ENCODE measurements at places on chromosomes 5 and 9.

DNA sequence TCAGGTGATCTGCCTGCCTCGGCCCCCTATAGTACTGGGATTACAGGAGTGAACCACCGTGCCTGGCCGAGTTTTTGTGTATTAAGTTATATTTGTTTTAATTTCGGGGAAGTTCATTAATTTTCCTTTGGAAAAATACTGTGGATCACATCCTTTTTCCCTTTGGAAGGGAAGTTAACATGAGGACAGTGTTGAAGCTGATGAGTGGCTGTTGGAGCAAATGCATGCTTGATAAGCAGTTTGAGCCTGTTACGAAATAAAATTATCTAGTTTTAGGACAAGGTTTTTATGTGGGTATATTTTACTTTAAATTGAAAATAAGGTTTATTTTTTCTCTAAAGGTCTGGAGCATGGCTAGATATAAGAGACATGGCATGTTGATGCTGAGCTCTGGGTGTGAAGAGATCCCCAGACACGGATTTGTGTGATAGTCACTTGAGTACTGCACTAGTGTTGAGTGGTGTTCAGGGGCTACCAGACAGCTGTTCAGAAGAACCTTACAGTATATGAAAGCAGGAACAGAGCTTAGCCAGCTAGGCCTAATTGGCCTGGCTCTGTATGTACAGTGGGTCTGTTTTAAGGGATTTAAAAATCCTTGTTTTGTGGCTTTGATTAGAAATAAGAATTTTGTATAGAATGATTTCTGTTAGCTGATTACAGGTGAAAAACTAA lies 17.4 kb downstream of the LMNB1 start:
- DNase-seq = no peak

DNA sequence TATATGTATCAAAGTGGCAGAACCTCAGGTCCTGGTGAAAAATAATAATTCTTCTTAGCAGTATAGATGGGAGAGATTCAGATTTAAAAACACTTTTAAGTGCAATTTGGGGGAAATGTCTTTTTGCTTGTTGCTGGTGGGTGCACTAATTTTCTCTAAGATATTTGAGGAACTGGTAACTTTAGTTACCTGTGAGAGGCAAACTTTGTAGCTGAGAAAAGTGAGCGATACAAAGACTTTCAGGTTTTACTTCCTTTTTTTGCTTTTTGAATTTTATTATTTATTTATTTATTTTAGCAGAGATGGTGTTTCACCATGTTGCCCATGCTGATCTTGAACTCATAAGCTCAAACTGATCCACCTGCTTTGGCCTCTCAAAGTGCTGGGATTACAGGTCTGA lies 303.1 kb upstream of the PTGER4 start:
- no peak for DNase-seq

GRCh38 chr5:10588109-10588775 lies 24.4 kb downstream of the ANKRD33B start:
- no peak for DNase-seq

- DNase-seq = no peak
These were observed 939 bp downstream of the GOLGA1 start for GRCh38 chr9:124939944-124940343.

DNA sequence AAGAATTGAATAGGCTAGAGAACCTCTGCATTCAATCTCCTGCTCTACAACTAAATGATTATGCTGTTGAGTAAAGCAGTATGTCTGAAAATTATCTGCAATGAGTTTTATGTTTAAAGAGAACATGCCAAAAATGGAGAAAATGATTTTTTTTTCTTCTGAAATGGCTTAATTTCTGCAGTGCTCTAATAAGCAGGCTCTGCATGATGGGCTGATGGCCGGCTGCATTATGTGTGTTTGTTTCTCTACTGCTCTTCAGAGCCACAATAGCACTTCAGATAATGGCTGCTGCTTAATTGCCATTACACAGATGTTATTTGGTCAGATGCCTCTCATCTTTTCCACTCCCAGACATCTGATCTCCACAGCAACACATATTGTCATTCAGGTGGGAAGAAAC lies 286.4 kb upstream of the DMAC1 start:
- DNase-seq = no peak

GRCh38 chr5:16565118-16565517 lies 51.7 kb downstream of the RETREG1 start:
- DNase-seq = no peak

DNA sequence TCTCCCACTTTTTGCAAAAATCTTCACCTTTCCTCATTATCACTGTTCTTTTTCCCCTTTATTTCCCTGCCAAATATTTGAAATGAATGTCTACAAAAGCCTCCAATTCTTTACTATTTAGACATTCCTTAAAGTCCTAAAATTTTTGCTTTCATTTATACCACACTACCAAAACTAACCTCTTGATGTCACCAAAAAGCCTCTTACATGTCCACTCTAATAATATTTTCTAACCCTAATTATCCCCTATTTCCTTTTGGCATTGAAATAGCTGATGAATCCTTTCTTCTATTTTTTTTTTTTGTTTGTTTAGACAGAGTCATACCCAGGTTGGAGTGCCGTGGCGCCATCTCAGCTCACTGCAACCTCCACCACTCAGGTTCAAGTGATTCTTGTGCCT lies 32.3 kb upstream of the NRG2 start:
- DNase-seq = peak; percentile 11

GRCh38 chr9:130741831-130742449 lies 48.4 kb downstream of the EXOSC2 start:
- DNase-seq = no peak

- no peak for DNase-seq
These were observed 619.0 kb downstream of the CDH18 start for GRCh38 chr5:19369048-19369447.

GRCh38 chr9:87653941-87654340 lies 72.0 kb upstream of the CTSL start:
- no peak for DNase-seq

DNA sequence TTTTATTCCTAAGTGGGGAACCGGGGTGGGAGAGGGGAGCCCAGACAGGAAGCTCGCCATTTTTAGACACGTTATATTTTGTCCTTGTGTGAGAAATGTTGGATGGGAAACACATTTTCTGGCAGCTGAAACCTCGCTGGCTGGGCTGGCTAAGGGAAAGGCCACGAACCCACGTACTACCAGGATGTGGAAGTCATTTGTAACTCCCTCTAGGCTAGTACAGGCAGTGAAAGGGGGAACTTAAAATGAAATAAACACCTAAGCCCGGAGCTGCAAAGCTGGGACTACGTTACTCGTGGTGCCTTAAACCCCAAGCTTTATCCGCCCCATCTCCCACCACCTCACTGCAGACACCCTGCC lies 42.5 kb downstream of the TMEM174 start:
- peak; percentile 14 for DNase-seq

DNA sequence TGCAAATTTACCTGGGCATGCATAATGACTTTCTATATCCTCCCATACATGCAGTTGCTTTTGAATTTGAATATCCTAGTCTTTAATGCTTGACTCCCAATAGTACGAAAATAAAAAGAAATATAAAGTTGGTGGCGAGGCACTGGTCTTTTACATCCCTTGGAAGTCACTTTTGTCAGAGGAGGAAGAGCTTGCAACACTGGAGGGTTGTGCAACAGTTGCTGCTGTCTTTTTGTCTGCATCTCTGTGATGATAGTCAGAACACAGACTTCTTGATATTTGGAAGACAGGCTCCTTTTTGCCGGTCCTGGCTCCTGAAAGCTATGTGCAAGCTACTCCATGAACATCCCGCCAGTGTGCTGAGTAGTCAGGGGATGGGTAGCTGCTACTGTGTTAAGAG lies 16.8 kb upstream of the SGCD start:
- DNase-seq = no peak

DNA sequence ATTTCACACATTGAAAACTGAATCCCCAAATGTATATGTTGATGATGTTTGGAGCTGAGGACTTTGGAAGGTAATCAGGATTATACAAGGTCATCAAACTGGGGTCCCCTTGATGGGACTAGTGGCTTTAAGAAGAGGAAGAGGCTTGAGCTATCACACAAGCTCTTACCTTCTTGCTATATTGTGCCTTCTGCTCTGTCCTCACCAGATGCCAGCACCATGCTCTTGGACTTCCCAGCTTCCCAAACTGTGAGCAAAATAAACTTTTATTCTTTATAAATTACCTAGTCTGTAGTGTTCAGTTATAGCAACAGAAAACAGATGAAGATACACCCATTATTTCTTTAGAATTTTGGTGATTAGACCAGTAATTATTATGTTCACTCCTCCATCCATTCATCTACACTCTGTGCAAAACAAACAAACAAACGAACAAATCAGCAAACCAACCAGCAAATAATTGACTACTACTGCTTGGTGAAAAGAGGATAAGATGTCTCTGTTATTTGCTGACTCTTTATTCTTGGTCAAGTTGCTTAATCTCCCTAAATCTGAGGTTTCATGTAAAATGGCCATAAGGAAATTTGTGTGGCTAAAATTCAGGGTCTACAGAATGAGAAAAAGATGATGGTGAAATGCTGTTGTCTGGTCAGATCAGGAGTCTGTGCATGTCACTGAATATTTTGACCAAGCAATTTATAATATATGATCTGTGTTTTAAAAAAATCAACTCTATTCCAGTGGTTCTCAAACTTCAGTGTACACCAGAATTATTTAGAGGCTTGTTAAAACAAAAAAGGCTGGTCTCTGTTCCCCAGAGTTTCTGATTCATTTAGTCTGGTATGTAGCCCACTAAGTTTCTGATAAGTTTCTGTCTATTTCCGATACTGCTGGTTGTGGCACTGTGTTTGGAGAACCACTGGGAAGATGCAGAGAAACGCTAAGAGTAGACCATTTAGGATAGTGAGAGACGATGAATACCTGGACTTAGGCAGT lies 854.1 kb downstream of the MAT2B start:
- no peak for DNase-seq

DNA sequence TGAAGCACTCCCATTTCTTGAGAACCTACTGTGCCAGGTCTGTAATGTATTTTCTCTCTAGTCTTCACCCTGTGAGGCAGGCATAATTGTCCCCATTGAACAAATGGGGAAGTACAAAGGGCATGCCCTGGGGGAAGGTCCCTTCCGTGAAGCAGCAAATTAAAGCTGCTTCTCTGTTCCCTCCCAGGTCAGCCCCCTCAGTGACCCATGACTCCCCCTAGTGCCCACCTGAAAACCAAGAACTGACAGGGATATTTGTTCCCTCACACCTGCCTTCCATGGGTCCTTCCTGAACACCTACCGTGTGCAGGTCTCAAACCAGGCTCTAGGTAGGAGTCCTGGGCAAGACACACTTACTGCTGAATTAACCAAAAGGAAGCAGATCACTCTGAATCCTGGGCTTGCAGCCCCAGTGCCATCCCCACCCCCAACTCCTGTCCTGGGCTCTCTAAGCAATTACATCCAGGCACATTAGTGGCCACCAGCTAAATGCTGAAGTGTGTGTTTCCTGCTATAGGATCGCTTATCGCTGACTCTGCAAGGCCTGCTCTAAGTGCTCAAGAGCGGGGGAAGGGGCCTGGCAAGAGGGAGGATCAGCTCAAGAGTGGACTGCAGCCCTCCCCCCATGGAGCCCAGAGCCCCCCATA lies 254.8 kb downstream of the CDK5RAP2 start:
- DNase-seq = no peak

GRCh38 chr5:54835647-54836046 lies 149.7 kb downstream of the ESM1 start:
- no peak for DNase-seq

DNA sequence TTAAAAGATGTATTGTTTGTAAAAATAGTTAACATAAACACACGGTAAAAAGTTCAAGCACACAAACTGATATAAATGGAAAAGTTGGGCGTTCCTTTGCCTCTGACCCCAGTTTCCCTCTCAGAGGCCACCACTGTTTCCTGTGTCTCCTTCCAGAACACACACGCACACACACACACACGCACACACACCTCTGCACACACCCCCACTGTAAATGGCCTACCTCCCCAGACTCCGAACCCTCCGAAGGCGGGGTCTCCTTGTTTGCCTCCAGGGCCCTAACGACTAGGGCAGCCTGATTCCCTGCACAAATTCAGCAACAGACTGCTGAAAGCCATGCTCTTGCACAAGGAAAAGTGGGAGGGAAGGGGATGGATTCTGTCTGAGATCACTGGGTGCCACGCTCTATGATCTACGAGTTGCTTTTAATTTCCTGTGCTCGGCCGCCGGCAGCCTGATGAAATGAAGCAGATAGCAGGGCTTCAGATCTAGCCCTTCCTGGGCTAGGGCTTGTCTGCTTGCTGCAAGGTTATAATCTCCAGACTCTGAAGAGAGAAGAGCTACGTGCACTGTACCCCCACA lies 184.0 kb upstream of the IL12B start:
- no peak for DNase-seq

DNA sequence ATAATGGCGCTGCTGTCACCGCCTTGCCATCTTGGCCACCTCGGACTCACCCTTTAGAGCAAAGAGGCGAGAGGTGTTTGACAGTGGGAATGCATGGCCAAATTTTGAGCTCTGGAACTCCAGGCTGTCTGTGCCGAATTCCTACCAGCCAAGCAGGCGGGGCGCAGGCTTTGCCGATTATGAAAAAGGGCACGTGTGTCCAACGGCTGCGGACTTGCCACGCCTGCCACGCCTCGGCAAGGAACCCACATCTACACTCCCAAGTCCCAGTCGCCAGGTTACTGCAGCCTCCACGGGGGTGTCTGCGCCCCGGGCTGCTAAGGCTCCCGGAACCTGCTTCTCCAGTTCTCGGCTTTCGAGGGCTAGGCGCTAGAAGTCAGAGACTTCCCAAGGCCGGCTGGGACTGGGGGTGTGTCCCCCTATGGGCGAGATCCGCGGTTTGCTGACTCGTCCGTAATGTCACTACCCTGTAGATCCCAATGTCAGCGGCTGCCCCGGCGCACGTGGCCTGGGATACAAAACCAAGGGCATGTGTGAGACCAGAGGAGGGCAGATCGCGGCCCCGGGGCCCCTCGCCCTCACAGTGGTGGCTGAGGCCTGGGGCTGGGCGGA lies 2.8 kb downstream of the NPR3 start:
- DNase-seq = no peak

DNA sequence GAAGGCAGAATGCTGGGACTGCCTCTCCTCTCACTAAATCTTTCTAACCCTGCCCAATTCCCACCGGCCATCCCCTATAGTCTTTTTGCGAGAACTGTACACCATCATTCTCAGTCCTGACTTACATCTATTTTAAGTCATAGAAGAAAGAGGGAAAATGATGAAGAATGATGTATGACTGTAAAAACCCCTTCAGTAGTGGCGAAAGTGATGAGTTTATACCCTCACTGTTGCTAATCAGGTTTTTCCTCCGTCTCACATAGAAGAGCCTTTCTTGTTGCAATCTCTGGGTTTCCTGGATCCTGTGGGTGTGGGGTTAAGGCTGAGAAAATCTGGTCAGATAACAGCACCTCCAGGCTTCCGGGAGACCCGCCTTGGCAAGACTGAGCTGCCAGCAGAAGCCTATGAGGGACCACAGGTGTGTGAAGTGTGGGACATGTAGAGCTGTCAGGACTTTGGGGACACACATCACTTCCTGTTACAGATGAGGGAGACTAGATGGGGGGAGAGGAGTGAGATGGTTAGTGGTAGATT lies 147.1 kb upstream of the SLC12A2 start:
- no peak for DNase-seq

GRCh38 chr5:24732184-24732583 lies 87.4 kb upstream of the CDH10 start:
- no peak for DNase-seq

All from pons (tissue), 1 donor.